ENCODE measurements at places on chromosomes 1 and 21.

GRCh38 chr1:236083650-236084385 is 18.9 kb upstream of the NID1 start:
- H3K36me3 ChIP-seq = no peaks in the 10 kb centered on the region
- H3K27me3 ChIP-seq = peaks cover 2% of the 10 kb centered on the region
- no peak overlapping the region for H3K4me3 ChIP-seq
- no peaks in the 10 kb centered on the region for H3K4me1 ChIP-seq

DNA sequence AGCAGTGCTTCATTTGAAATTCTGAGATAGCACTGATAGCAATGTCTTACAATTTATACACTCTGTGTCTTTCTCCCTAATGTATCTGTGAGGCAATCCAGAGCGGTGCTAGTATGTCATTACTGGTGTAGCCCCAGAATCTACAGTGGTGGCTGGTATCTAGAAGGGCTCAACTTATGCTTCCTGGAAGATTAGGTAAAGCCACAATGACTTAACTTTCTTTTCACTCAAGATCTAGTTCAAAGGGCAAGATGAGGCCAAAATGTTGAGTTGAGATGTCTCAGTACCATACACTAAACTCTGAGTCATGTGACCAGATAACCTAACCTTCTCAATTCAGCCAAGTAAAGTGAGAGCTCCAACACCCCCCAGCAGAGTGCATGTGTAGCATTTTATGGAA is 77.5 kb downstream of the PAPPA2 start:
- no peak for DNase-seq
- no peaks in the 10 kb centered on the region for H3K36me3 ChIP-seq

DNA sequence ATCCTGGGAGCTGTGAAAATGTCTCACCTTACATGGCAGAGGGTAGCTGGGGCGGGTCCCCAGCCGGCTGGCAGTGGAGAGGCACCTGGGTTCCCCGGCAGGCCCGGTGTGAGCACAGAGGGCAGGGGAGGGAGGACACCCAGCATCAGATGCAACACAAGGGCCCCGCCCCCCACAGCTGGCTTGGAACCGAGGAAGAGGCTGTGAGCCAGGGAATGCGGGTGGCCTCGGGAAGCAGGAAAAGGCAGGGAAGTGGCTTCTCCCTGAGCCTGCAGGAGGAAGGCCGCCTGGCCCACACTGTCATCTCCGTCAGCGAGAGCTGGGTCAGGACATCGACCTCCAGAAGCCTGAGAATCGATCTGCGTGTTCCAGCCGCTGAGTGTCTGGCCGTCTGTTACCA is 87.3 kb downstream of the SIK1 start:
- H3K36me3 ChIP-seq = no peaks in the 10 kb centered on the region
- no peak overlapping the region for H3K4me3 ChIP-seq
- H3K4me1 ChIP-seq = peaks cover 19% of the 10 kb centered on the region
- H3K27me3 ChIP-seq = no peaks in the 10 kb centered on the region
- H3K27ac ChIP-seq = no peak overlapping the region

DNA sequence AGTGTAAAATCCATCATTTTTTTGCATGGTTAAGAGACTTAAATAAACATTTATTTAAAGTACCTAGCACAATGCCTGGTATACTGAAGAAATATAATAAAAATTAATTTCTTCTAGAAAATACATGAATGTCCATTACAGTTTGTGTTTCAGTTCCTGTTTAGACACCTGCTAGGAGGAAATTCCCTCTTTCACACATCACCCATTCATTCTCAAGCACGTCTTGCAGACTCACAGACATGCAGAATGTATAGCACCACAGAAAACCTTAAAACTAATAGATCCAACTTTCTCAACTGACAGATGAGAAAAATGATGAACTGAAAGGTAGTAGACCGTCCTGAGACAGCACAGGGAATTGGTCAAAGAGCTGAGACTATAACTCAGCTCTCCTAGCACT is 172.2 kb upstream of the C8B start:
- H3K4me1 ChIP-seq = peaks cover 3% of the 10 kb centered on the region
- DNase-seq = no peak
- no peak overlapping the region for H3K27ac ChIP-seq
- H3K36me3 ChIP-seq = no peaks in the 10 kb centered on the region
- H3K27me3 ChIP-seq = peaks cover 16% of the 10 kb centered on the region

DNA sequence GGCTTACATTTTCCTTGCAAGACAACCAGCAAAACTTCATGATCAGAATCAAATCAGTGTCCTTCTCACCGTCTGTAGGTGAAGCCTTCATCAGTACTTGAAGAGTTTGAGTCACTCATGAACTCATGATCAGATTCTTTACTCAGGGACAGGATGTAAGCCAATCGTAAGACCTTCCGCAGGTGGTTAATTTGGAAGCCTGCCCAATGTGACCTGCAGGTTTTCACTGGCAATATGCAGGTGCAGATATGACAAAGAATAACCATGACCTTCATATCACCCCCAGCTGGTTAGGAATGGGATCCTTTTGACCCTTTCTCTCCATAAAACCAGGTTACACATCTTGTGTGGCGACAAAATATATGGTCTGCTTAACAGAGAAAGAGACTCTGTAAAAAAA is 2.4 kb upstream of the PRAMEF20 start:
- no peak overlapping the region for H3K27ac ChIP-seq
- H3K27me3 ChIP-seq = no peaks in the 10 kb centered on the region
- H3K4me3 ChIP-seq = no peak overlapping the region

Data from osteocyte (in vitro differentiated cells).